ENCODE measurements at places on chromosomes 2 and 18.

- DNase-seq, result no peak
Observed at GRCh38 chr18:73777356-73778031, 370.1 kb downstream of the FBXO15 start.

DNA sequence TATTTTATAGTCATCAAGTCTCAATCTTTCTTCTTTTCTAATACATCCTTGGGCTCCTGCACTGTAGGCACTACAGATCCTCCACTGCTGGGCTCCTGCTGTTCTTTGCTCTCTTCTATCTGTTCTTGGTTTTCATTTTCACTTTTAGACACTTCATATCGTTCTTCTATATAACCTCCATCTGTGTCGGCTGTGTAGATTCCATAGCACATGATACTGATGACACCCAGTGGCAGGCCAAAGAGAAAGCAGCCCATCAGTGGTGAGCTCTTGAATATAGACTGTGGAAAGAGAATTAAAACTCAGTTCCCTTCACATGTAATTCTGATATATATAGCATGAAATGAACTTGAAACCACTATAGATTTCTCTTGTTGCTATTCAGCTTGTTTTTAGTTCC lies 38.0 kb downstream of the TMX3 start:
- no peak for DNase-seq

DNA sequence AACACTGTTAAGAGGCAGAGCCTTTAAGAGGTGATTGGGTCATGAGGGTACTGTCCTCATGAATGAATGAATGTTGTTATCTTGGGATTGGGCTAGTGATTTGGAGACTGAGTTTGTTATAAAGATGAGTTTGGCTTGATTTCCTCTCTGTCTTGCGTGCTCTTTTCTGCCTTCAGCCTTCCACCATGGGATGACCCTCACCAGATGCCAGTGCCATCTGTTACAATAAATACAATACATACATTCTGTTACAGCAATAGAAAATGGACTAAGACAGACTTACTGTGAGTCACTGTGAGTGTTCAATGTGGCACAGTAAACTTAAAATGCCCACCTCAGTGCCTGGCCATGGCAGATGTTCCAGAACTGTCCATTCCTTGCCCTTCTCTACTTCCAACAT lies 95.0 kb upstream of the ZFP36L2 start:
- DNase-seq, result no peak

DNA sequence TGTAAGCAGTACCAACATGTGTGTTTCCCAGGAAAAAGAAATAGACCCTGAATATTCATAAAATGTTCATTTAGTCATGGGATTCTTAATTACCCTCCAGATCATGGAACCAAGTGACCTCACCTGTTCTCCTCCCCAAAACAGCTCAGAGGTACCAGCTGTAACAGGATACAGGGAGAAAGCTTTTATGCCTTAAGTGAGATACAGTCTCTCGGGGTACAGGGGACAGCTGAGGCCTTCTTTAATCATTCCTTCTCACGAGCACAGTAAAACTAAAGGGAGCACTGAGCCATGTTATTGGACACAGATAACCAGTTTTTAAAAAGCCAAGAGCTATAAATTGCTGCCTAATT lies 16.6 kb downstream of the EPHA4 start:
- DNase-seq, result no peak

DNA sequence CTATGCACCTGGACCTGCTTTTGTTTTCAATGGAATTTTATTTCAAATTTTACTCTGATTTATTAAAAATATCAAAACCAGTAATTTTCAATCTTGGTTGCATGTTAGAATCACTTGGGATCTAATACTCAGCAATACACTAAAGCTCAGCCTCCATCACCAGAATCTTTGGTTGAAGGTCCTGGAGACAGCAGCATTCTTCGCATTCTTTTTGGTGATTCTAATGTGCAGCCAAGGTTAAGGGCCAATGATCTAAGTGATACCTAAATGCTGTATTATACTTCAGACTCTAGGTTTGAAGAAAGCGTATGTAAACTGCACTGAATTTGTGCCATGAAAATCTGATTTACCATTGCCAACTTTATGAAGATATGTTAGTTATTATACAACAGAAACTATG lies 493.1 kb downstream of the XIRP2 start:
- DNase-seq, result no peak

GRCh38 chr2:17599617-17600016 lies 59.1 kb downstream of the VSNL1 start:
- no peak for DNase-seq

- no peak for DNase-seq
Observed at GRCh38 chr18:54033052-54033451, 191.4 kb downstream of the MBD2 start.

DNA sequence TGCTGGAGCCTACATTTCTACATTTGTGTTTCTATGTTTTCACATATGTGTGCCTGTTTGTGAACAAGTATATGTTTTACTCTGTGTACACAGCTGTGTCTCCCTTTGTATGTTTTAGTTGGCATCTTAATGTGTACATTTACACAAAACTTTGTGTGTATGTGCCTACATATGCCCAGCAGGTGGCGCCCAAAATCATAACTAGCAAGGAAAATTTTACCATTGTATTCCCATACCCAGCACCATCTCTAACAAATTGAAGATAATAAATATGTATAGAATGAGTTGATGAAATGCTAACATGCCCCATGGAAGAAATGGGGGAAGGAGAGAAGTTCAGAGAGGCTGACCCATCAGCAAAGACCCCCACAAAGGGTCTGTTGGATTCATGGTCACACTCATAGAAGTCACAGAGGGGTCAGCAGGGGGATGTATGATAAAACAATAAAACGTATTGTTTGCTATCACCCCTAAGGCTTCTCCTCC lies 48.1 kb downstream of the PKDCC start:
- DNase-seq, result peak; percentile 86

DNA sequence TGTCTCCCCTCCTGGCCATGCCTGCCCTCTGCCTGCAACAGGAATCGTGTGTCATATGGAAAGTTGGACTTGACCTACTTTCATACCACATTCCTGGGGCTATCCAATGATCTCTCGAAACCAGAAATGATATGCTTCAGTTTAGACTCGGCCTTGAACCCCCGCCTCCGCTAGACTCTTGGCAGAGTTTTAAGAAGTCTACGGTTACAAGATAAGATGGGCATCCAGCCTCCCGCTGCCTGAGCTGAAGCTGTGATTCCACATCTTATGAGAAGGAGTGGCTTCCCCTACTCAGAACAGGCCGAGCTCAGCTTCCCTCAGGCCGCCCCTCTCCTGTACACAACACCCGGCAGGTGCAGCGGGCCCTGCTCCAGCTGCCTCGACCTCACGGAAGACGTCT lies 73.9 kb downstream of the MTCL1 start:
- DNase-seq, result no peak

GRCh38 chr2:21467910-21468309 lies 344.1 kb downstream of the TDRD15 start:
- DNase-seq, result no peak

DNA sequence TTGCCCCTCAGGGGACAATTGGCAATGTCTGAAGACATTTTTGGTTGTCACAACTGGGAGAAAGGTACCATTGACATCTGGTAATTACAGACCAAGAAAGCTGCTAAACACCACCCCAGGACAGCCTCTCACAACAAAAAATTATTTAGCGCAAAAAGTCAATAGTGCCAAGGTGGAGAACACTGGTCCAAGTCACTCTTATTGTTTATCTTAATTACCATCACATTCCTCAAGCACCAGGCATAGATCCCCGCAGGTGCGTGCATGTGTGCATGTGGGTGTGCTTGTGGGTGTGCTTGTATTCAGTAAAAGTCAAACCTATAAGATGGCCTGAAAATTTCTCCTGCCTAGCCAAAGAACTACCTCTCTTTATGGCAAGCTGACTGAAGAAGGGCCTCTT lies 74.9 kb upstream of the WDR75 start:
- no peak for DNase-seq

DNA sequence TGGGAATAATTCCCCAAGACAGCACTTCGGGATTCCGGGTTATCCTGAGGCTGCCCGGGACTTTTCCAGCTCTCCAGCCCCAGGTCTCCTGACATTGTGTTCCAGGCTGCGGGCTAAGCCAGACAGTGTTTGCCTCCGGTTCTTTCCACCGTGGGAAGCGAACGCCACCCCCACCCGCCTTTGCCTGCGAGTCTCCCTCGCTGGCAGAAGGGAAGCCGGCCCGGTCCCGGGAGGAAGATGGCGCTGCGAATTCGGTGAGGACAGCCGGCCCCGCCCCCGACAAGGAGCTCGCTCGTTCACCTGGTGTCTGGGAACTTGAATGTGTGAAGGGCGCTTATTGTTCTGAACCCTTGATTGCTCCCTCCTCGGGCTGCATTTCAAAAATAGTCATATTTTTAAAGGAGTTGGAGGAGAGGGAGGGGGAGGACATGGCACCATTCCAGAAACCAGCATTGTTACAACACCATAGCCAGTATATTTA lies 2.9 kb downstream of the LRATD1 start:
- DNase-seq, result peak; percentile 54

- DNase-seq, result peak; percentile 12
Observed at GRCh38 chr18:13137670-13138419, 80.7 kb upstream of the LDLRAD4 start.

- no peak for DNase-seq
Observed at GRCh38 chr18:59671551-59671950, 25.7 kb downstream of the CCBE1 start.

DNA sequence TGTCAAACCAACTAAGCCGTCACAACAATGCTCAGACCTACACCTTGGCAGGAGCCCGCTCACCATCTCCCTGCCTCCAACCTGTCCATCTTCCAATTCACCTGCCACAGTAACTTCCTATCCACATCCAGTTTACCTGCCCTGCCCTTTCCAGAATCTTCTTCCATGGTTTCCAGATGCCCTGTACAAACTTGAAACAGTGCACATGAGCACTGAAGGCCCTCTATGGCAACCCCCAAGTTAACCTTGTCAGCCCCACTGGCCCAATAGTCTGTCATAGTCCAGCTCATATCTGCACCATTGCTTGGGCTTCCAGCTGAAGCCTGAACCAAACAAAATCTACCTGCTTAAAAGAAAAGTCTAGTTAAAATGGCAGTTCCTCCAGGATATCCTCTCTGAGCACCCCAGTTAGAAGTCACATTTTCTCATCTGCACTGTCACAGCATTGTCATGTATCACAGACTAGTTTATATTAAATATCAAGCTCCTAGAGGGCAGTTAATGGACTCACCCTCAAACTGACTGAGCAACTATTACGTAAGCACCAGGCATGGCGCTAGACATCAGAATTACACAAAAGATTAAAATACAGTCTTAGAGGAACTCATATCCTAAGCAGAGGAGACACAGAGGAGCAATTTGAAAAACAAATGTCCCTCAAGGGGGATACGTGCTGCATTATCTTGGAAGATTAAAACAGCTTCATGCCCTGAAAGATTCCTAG lies 11.6 kb downstream of the NFE2L2 start:
- no peak for DNase-seq

DNA sequence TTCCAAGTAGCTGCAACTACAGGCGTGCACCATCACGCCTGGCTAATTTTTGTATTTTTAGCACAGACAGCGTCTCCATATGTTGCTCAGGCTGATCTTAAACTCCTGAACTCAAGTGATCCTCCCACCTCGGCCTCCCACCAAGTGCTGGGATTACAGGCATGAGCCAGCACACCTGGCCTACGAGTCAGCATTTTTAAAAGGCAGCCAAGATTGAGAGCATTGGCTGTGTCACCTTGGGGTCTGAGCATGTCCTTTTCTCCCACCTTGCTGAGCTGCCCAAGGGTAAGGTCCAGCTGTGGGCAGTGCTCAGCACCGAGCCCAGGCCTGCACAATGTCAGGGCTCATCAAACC lies 142.8 kb upstream of the LMAN1 start:
- DNase-seq, result no peak

DNA sequence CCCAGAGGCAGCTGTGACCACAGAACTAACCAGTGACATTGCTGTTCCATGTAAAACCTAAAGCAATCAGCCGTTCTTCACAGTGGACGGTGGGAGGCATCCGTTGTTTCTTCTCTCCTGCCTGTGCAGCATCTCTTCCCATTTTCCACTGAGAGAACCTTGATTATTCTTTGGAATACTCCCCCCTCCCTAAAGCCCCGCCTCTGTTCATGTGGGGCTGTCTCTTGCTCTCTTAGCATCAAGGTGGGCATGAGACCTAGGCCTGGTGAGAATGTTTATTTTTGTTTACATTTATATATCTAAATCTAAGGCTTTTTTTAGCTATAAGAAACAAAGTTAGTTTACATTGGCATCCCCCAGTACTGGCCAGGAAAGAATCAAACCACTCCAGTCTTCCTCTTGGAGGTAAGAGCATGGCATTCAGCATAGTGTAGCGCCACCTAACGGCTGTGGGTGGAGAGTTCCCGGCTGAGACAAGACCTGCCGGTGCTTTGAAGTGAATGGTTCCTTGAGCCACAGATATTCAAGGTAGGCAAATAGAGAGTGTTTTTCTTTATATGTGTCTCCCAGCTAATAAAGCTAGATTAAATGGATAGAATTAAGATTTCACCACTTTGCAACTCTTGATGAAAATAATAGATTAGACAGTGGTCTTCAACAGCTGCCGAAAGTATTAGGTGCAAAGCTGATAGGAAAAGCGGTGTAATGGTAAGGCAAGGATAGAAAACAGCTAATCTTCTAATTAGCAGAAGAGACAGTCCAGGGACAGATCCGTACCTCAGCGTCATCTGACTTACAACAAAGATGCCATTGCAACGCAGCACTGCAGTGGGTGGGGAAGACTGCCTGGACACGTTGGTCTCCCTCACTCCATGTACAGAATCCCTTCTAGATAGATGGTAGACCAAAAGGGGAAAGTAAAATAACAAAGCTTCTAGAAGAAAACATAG lies 219.6 kb upstream of the RAB12 start:
- DNase-seq, result peak; percentile 65

GRCh38 chr2:135169900-135170753 lies 118.0 kb downstream of the RAB3GAP1 start:
- DNase-seq, result no peak

DNA sequence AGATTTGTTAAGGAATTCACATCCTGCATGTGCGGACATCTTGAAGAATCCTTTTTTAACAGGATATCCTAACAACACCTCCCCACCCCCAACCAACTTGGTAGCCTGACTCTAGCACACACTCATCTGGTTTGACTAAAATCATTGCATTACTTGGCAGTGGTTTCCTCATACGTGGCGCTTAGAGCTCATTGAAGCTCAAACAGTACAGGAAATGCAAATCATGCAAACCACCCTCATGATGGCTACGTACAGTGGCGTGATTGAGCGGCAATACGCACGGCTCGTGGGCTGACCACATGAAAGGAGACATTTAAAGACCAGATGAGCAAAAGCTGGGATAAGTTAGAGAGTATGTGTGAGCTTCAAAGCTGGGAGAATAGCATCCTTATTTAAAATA lies 336.2 kb downstream of the ZEB2 start:
- DNase-seq, result no peak

- no peak for DNase-seq
Observed at GRCh38 chr2:62660582-62661262, 44.8 kb upstream of the EHBP1 start.

- no peak for DNase-seq
Observed at GRCh38 chr18:7945882-7946281, 378.8 kb downstream of the PTPRM start.

GRCh38 chr2:150479075-150479915 lies 8.2 kb downstream of the RND3 start:
- no peak for DNase-seq

GRCh38 chr18:35326695-35327387 lies 17.4 kb downstream of the ZNF24 start:
- DNase-seq, result no peak

GRCh38 chr2:104537116-104537515 lies 316.8 kb upstream of the POU3F3 start:
- DNase-seq, result no peak

GRCh38 chr2:49832555-49832954 lies 678.2 kb upstream of the FSHR start:
- no peak for DNase-seq

GRCh38 chr2:212958757-212959295 lies 192.6 kb downstream of the IKZF2 start:
- no peak for DNase-seq
